A549 treated with dexamethasone at 1 μM for 4 hours (cell line): ENCODE measurements at places on chromosomes 7 and 10. TPM values are rescaled to one million over a fixed set of nuclear protein-coding genes. Genes with fewer than 3 reads are reported as not detected.

The OPN4 gene
- 0.04 TPM in 1 of 5 replicates, not detected in the others for total RNA-seq

The MTG1 gene
- total RNA-seq: 37.9 to 48.9 TPM (median 47.8 TPM) in 5 replicates

The CFAP70 gene
- 0.08 to 0.20 TPM (median 0.14 TPM) in 5 replicates for total RNA-seq

The PNLIPRP1 gene
- total RNA-seq: not detected in 5 replicates

The DRGX gene
- 0.05 TPM in 2 of 5 replicates, not detected in the others for total RNA-seq

The C7orf57 gene
- 0.27 to 0.35 TPM (median 0.27 TPM) in 5 replicates for total RNA-seq
